H9 (cell line): ENCODE measurements at places on chromosomes 1 and 21.

GRCh38 chr1:229283183-229283611, 12.3 kb downstream of the RAB4A start:
- no peak for DNase-seq

DNA sequence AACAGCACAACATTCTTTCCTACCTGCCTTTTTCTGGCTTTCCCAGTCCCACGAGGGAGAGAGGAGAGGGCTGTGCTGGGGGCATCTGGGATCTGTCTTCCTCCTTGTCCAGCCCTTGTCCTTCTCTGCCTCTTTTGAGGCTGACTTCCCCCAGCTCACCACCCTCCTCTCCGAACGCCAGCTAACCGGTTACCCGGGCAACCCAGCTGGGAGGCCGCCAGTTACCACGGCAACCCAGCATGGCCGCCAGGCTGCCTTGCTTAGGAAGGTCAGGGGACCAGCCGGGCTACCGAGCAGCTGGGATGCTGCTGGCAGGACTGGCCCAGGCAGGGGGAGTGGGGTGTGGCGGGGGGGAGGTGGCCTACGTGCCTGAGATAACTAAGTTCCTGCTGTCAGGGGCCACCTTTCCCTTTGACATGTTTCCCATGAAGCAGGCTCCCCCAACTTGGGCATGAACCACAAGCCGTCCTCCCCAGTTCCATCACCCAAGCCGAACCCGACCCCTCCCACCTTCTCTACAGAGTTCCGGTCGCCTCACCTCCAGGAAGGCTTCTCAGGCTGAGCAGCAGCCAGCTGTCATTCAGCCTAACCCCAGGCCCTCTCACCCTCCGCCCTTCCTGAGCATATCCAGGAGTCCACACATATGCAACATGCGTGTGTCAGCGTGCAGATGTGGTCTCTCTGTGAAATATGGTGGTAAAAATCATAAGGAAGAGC, 8.7 kb downstream of the PLEKHA6 start:
- peak; percentile 95 for DNase-seq

DNA sequence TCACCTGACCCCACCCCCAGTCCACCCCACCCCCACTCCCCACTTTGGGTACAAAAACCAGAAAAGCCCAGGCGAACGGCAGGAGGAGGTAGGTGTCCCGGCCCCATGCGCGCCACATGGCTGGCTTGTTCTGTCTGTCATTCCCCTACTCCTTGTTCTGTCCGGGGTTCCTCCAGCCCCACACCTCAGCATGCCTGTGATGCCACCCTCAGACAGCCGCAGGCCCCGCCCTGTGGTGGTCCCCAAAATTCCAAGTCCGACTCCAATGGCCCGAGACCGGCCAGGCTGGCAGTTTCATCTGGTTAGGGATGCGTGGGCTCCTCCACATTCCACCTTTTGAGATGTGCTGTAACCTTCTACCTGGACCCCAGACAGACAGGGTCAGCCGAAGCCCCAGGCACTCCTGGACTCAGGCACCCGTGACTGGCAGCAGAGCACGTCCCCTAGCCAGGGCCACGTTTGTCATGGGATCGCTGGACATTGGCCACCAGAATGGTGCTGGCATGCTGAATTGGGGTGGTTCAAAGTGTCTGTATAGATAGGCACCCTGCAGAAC, 94.4 kb downstream of the WDR4 start:
- no peak for DNase-seq

DNA sequence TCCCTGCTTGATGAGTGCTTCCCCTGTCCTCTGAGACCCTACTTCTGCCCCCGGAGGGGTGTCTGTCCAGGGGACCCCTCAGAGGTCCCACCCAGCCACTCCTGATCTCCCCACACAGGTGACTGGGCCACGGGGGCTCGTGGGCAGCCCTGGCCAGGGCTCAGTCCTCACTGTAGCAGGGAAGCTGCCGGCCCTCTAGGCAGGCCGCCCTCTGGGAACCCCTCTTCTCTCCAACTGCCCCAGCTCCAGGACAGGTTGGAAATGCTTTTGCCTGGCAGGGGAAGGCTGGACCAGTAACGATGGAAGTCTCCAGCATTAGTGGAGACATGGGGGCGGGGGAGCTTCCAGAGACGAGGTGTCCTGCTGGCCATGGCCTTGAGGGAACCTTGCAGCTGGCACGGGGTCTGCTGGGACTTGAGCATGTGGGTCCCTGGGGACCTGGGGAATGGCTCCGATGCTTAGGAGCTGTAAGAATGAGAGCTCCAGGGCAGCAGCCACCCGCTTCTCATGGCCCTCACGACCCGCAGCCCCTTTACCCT, 3.1 kb upstream of the FNDC10 start:
- DNase-seq, result no peak

- DNase-seq, result no peak
These were observed 147.6 kb downstream of the DYRK1A start for GRCh38 chr21:37514038-37514667.

GRCh38 chr1:234325878-234326496, 47.3 kb upstream of the COA6 start:
- no peak for DNase-seq

- no peak for DNase-seq
These were observed 21.5 kb upstream of the SAMSN1 start for GRCh38 chr21:14567331-14568279.

DNA sequence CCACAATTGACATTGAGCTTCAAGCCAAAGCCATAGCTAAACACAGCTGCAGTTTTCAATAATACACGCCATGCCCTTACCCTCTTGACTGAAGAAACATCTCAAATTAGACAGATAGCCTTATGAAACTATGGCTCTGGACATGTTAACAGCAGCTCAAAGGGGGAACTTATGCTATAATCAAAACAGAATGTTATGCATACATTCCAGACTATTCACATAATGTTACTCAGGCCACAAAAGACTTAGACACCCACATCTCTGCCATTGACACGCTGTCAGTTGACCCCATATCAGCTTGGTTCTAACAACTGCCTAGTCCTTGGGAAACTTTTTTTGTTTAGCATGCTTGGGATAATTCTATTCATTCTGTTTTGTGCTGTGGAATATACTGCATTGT, 2.3 kb upstream of the NENF start:
- DNase-seq, result no peak
